ENCODE measurements at places on chromosomes 6 and 20.

GRCh38 chr20:24160563-24161281 is 172.1 kb upstream of the GGTLC1 start:
- DNase-seq: no peak

DNA sequence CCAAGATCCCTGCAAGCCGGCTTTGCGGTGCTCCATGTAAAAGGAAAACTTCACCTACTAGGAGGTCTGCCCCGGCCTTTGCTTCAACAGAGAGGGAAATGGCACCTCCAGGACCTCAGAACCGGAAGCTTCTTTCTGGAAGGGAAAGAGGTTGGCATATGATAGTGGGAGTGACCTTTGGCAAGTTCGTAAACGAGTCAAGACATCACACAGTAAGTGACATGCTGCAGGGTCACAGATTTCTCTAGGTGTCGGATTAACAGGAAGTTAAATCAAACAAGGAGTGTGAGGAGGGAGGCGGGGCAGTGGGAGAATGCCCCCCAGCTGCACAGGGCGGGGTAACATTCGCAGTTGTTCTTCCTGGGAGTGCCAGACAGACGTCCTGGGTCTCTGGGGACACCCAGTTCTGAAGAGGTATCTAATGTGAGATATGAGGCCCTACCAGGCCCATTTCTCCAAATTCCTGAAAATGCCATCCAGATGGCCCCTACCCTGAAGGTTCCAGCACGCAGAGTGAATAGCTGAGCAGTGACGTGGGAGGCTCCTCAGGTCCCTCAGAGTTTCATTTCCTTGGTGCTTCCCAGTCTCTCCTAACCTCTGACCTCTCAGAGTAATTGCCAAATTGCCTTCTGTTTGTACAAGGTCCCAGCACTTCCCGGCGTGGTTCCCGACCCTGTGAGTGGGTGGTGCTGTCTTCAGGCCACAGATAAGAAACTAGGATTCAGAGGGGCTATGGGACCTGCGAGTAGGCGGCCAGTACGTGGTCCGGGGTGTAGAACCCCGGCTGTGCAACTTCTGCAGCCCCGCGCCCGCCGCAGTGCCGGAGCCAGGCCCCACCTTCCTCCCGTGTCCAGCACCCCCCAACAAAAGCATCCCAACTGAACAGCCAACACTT is 1.9 kb downstream of the RRBP1 start:
- DNase-seq: no peak

GRCh38 chr6:63677282-63677681 is 41.7 kb downstream of the PHF3 start:
- DNase-seq: no peak

GRCh38 chr6:1153696-1154245 is 158.1 kb upstream of the FOXQ1 start:
- no peak for DNase-seq

- DNase-seq: no peak
Measured at GRCh38 chr20:21027569-21027968, 78.6 kb downstream of the LINC00237 start.

- no peak for DNase-seq
Measured at GRCh38 chr6:158912655-158913054, 87.3 kb downstream of the RSPH3 start.

- DNase-seq: no peak
Measured at GRCh38 chr6:16836144-16836981, 75.1 kb upstream of the ATXN1 start.

GRCh38 chr6:38476888-38477287 is 162.8 kb downstream of the BTBD9 start:
- no peak for DNase-seq

- no peak for DNase-seq
Measured at GRCh38 chr6:53912661-53913060, 117.9 kb downstream of the LRRC1 start.

- DNase-seq: no peak
Measured at GRCh38 chr6:132746048-132746447, 11.7 kb downstream of the VNN2 start.

DNA sequence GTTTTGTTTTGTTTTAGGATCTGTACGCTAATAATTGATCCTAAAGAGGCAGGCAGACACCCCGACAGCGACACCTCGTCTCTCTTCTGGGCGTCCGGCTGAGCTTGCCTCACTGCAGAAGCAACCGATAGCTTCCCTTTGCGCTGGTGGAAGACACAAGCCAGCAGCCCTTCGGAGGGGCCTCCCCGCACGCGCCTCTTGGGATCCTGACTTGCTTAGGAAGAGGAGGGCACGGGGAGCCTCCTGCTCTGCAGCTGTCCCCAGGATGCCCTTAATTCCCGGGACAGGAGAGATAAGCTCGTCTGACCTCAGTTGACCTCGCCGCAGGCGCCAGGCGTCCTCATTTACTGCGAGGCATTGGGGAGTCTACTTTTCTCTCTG is 94.0 kb downstream of the CD83 start:
- DNase-seq: no peak

DNA sequence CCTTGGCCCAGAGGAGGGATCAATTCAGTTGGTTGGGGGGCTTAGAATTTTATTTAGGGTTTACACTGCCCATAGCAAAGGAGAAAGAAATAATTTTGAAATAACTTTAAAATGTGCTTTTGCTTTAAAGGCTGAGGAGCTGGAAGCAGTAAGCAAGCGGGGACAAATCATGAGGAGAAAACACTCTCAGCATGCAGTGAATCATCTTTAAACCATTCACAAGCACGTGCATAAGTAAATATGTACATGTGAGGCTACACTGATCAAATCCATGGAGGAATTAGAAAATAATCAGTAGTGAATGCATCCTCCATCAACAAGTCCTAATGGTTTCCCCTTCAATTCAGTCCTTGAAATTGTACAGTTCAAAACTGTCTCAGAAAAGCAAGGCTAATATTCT is 181.0 kb downstream of the MTFR2 start:
- no peak for DNase-seq

GRCh38 chr6:27213544-27214125 is 33.9 kb upstream of the PRSS16 start:
- DNase-seq: no peak

DNA sequence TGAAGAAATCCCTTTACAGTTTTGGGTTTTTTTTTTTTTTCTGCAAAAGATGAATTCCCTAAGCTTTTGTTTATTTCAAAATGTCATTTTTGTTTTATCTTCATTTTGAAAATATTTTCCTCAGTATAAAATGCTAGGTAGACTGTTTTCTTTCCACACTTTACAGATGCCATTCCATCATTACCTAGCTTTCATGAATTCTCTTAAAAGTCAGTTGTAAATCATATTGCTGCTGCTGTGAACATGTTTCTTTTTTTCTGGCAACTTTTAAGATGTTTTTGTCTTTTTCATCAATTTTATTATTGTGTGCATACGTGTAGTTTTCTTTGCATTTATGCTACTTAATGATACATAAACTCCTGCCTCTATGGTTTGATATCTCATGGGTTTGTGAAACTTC is 168.3 kb downstream of the FAXC start:
- no peak for DNase-seq

GRCh38 chr20:51350941-51351631 is 191.4 kb downstream of the NFATC2 start:
- no peak for DNase-seq

- no peak for DNase-seq
Measured at GRCh38 chr20:53922901-53923314, 147.5 kb downstream of the BCAS1 start.

DNA sequence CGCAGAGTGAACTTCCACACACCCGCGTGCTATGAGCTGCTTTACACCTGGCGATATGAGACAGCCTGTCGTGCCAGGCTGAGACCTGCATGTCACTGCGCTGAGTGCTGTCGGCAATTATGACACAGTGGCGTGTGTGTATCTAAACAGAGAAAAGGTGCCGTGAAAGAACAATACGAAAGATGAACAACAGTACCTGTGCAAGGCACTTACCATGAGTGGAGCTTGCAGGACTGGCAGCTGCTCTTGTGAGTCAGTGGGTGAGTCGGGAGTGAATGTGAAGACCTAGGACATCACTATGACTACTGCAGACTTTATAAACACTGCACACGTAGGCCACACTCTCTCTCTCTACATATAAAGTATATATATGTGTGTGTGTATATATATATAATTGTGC is 68.5 kb upstream of the DUSP22 start:
- no peak for DNase-seq

DNA sequence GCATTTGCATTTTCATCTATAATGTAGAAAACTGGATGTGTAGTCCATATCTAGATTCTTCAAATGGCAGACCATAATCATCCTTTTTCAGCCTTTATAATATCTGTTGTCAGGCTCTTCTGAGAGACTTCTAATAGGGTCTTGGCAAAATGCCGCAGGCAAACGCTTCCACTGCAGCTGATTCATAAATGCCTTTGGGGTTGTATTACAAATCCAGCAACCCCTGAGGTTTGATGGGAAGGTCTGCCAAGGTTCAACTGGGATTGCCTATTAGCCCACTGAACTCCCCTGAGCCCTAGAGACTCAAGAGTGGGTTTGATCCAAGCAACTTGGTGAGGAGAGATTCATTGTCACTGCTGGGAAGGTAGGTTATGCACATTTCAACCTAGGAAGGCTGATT is 365.2 kb upstream of the POU3F2 start:
- DNase-seq: no peak

DNA sequence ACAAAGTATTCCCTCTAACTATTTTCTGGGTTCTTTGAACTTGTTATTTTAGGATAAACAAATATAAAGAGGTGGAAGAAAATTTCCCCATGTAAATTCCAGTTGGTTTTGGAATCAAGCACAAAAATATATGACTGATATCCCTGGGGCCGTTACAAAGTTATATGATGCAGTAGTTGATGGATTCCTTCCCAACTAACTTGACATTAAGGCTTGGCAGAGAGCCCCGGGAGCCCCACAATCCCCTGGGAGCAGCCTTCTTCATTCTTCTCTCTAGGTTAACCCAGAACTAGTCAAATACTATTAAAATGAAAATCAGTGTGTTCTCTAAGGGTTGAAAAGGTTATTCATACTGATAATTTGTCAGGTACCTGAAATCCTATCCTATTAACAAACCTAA is 508.9 kb upstream of the SOX4 start:
- no peak for DNase-seq

DNA sequence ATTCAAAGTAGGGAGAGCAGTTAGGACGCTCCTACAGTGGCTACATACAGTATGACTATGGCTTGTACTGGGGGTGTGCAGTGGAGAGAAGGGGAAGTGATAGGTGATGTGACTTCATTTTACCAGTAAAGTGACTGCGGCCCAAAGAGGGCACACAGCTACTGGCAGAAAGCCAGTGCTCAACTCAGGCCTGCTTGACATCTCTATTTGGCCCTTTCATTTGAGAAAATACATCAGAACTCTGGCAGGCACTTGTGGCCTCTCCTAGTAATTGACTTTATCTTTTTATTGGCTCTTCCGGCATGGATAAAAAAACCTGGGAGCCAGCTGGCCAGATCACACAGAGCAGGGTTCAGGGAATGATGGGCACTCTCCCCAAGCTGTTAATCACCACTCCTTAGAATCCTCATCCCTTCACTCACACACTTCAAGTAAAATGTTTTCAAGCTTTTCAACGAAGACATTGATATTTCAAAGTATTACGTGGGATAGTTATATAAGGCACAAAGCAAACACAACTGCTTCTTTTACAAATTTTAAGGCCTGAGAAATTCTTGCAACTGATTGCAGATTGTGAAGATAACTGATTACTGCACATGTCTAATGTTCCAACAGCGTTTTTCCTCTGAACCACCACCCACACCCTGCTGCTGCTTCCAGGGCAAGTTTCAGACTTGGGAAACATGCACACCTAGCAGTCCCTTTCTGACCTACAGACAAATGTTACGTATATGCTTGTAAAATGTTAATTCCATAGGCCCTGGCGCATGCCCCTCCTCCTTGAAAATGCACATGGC is 73.5 kb downstream of the TNFRSF21 start:
- no peak for DNase-seq

DNA sequence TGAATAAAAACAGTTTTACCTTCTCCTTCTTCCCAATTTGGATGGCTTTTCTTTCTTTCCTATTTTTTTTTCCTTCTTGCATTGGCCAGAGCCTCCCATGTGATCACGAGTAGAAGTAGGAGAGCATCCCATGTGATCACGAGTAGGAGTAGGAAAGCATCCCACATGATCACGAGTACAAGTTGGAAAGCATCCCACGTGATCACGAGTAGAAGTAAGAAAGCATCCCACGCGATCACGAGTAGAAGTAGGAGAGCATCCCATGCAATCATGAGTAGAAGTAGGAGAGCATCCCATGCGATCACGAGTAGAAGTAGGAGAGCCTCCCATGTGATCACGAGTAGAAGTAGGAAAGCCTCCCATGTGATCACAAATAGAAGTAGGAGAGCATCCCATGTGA is 218.6 kb downstream of the DLL1 start:
- no peak for DNase-seq

- no peak for DNase-seq
Measured at GRCh38 chr6:157224178-157224950, 99.0 kb downstream of the TMEM242 start.

DNA sequence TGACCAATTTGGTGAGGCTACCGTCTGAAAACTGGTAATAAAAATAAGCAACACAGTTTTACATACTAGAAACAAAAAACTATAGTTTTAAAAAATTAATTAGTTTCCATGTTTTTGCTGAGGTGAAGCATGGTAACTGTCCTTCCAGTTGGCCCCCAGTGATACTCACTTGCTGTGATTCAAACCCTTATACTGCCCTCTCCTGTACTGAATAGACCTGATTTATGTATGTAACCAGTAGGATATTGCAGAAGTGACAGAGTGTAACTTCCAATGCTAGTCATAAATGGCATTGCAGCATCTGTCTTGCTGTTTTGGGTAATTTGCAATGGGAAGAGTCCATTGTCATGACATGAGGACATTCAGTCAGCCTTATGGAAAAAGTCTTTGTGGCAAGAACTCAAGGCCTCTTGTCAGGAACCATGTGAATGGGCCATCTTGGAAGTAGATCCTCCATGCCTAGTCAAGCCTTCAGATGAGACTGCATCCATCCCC is 8.9 kb upstream of the CHD6 start:
- no peak for DNase-seq

GRCh38 chr6:120056085-120056484 is 706.5 kb upstream of the MAN1A1 start:
- no peak for DNase-seq

DNA sequence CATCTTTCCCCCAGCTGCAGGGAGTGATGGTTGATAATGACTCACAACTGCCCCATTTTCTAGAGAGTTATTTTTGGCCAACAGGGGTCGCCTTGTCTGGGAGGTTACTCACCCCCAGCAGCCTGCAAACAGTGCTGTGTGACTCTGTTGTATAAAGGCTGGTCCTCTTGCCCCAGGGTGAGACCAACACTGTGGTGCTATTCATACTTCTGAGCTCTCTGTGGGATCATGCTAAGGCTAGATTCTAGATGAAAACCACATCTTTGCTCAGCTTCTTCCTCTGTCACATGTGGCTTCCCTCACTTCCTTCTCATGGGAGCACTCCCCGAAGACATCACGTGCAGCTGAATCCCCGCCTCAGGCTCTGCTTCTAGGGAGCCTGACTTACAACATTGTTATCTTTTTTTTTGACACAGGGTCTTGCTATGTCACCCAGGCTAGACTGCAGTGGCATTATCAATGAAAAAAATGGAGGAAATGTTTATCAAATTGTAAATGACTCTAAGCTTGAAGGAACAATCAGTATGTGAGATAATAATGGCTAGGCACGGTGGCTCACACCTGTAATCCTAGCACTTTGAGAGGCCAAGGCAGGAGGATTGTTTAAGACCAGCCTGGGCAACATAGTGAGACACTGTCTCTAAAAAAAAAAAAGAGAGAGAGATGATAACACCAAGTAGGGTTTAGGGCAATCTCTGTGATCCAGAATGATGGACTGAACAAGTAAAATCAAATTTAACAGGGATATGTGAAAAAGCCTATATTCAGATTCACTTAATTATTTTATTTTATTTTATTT is 55.7 kb upstream of the SLC23A2 start:
- peak; percentile 57 for DNase-seq
